Stimulated activated memory B cell treated with anti-CD40 and anti-IgM and Interleukin-4, amounts not matched to agents 10 μg/mL and 1 μg/mL and 100 μg/mL, for 72 hours (primary cell): ENCODE measurements at places on chromosomes 12 and 14.

DNA sequence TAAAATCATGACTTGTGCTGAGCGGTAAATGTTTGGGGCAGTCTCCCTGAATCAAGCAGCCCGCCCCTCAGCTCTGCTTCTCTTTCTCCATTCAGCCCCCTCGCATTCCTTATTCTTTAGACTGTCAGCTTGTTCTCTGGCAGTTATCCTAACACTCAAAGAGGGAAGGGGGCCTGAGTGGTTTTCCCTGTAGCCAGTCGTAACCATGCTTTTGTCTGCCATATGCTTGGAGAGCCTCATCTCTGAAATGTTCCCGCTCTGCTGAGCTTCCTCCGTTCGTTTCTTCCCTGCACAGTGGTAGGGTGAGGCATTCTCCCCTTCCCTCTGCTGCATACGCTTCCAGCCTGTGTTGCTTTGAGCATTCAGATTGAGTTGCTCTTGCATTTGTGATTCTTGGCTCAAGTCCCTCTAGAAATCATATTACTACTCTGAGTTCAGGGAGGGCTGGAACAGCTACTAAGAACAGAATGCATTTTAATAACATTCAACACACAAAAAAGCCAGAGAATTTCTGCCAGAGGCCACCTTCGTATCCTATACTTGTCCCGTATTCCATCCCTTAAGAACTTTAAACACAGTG lies 119.7 kb downstream of the FBXL14 start:
- no peak overlapping the region for H3K27ac ChIP-seq
- H3K4me3 ChIP-seq, result no peak overlapping the region
- H3K27me3 ChIP-seq, result no peaks in the 10 kb centered on the region
- ATAC-seq, result no peak
- H3K4me1 ChIP-seq, result no peaks in the 10 kb centered on the region
- H3K36me3 ChIP-seq, result peaks cover 21% of the 10 kb centered on the region

- H3K27me3 ChIP-seq, result no peaks in the 10 kb centered on the region
- H3K36me3 ChIP-seq, result peaks cover 38% of the 10 kb centered on the region
- H3K4me1 ChIP-seq, result peaks cover 68% of the 10 kb centered on the region
- H3K4me3 ChIP-seq, result peak overlapping the region; percentile 51
- ATAC-seq, result peak; percentile 65
Observed at GRCh38 chr12:64681200-64682052, 71.1 kb downstream of the RASSF3 start.

DNA sequence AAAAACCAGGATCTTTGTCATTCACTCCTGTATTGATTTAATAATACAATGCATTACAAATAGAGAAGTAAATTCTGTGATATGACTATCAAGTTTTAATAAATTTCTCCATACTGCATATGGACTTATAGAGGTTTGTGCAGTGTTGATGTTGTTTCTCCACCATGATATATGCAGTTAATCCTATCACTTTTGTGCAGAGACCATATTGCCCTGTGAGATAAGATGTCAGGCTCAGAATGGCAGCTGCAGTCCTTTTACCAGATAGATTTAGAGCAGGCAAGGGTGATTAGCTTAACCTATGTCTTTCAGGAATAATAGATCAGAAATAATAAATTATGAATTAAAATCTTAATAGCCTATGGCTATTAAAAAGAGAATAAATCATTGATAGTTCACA lies 38.6 kb upstream of the KCNJ8 start:
- H3K27ac ChIP-seq, result no peak overlapping the region
- no peaks in the 10 kb centered on the region for H3K4me1 ChIP-seq
- H3K27me3 ChIP-seq, result no peaks in the 10 kb centered on the region

DNA sequence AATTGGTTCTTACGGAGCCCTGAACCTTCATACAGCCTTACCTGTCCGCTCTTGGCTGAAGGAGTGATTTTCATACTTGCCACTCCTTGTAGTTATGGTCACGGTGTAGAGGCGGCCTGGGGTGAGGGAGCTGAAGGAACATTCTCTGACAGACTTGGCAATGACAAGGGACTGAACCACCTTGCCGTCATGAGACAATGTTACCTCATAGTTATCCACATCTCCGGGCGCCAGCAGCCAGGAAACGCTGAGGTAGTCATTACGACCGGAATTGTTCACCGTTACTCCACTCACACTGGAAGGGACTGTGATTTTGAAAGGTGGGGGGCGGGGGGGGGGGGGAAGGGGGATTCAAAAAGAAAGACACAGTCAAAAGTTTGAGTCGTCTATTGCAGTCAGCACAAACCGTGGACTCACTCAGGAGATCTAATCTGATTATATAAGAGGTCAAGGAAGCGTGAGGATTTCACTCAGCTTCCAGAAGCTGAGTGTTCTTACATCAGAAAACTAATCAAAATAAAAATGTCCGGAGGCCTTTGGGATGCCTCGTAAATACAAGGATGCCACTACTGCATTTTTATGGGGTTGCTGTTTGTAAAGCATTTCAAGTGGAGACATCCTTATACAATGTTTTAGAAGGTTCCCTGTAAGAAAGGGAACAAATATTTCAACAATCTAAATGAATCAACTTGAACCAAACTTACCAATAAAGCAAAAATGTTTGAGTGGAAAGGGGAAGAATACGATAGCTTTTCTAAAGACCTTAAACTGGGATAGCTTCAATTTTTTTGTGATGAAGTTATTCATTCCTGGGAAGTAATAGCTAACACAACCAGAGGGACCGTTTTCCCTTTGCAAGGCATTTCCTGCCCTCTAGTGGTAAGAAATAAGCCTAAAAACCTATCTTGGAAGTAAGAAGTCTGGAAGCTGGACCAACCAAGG lies 60.6 kb downstream of the PTPRB start:
- no peak overlapping the region for H3K27ac ChIP-seq
- H3K27me3 ChIP-seq, result no peaks in the 10 kb centered on the region
- no peak overlapping the region for H3K4me3 ChIP-seq
- H3K36me3 ChIP-seq, result no peaks in the 10 kb centered on the region

- H3K36me3 ChIP-seq, result peaks cover 7% of the 10 kb centered on the region
- ATAC-seq, result no peak
- no peaks in the 10 kb centered on the region for H3K27me3 ChIP-seq
- no peak overlapping the region for H3K4me3 ChIP-seq
- no peak overlapping the region for H3K27ac ChIP-seq
Observed at GRCh38 chr12:79929065-79929464, 5.8 kb downstream of the PPP1R12A start.

- H3K27ac ChIP-seq, result no peak overlapping the region
- H3K36me3 ChIP-seq, result no peaks in the 10 kb centered on the region
- H3K4me1 ChIP-seq, result no peaks in the 10 kb centered on the region
- H3K27me3 ChIP-seq, result no peaks in the 10 kb centered on the region
- H3K4me3 ChIP-seq, result no peak overlapping the region
- no peak for ATAC-seq
Observed at GRCh38 chr12:85179680-85180270, 100.2 kb upstream of the ALX1 start.

- no peaks in the 10 kb centered on the region for H3K36me3 ChIP-seq
- no peaks in the 10 kb centered on the region for H3K4me1 ChIP-seq
- peaks cover 9% of the 10 kb centered on the region for H3K27me3 ChIP-seq
- no peak overlapping the region for H3K4me3 ChIP-seq
- H3K27ac ChIP-seq, result no peak overlapping the region
Observed at GRCh38 chr14:97408503-97408902, 611.3 kb downstream of the VRK1 start.

GRCh38 chr12:69275471-69275891 lies 36.1 kb downstream of the CPSF6 start:
- peaks cover 17% of the 10 kb centered on the region for H3K4me1 ChIP-seq
- peaks cover 9% of the 10 kb centered on the region for H3K36me3 ChIP-seq

- no peak overlapping the region for H3K4me3 ChIP-seq
- no peak for ATAC-seq
- no peaks in the 10 kb centered on the region for H3K27me3 ChIP-seq
- H3K27ac ChIP-seq, result peak overlapping the region; percentile 27
- H3K4me1 ChIP-seq, result peaks cover 11% of the 10 kb centered on the region
- H3K36me3 ChIP-seq, result peaks cover 4% of the 10 kb centered on the region
Observed at GRCh38 chr12:92094751-92095161, 50.9 kb downstream of the BTG1 start.
